ENCODE measurements at places on chromosomes 7 and 10. TPM values are rescaled to one million over a fixed set of nuclear protein-coding genes. Genes with fewer than 3 reads are reported as not detected.
A peak's percentile ranks its signal among the peaks of the same experiment; 100 is the strongest.

DNA sequence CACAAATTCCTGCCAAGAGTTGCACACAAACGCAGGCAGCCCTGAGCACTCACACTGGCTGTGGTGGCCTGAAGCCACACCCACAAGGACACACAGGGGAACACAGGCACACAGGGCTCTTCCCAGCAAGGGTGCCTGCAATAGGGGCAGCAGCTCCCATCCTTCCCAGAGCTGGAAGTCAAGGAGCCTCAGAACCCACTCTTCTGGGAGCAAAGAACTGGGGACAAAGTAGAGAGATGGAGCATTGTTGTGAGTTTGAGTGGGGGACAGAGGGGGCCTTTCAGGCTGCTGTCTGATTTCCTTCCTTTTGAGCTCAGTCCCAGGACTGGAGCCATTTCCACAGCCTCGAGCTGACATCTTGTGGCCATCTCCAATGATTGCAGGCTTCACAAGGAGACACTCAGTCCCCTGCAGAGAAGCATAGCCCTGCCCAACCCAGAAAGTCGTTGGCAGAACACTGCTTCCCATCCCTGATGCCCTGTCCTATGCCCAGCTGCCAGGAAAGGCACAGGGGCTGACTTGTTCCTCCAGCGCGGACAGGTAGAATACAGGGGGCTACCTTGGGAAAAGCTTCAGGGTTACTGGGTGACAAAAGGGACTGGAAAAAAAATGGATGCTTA, 34.4 kb upstream of the SLF2 start:
- peak; percentile 84 for DNase-seq

GRCh38 chr7:108294595-108294994, 161.6 kb downstream of the NRCAM start:
- DNase-seq, result no peak

- peak; percentile 47 for DNase-seq
Observed at GRCh38 chr7:3300221-3300650, 816 bp upstream of the SDK1 start.

- peak; percentile 24 for DNase-seq
Observed at GRCh38 chr10:87054373-87055295, 34.5 kb downstream of the FAM25A start.

DNA sequence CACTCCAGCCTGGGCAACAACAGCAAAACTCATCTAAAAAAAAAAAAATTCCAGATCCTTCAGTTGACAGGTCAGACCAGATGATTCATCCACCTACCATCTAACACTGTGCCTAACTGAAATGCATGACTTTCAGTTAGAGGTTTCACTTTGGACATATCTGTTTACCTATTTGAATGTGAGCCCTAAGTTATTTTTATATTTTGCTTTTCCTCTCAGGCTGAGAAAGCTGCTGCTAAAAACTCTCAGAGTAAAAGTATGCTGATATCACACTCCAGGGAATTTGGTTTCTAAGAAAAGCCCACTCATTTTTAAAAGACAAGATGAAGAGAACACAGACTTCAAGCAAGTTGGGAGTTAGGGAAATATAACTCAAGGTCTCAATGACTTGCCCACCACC, 126.0 kb downstream of the SGMS1 start:
- DNase-seq, result peak; percentile 13

Gene SPRN
- polyA plus RNA-seq, result 2.6 TPM

Gene CCDC126
- 19.7 TPM for polyA plus RNA-seq

Gene NME8
- not detected for polyA plus RNA-seq

- peak; percentile 79 for DNase-seq
Observed at GRCh38 chr7:6160191-6160623, 112.2 kb downstream of the CYTH3 start.

DNA sequence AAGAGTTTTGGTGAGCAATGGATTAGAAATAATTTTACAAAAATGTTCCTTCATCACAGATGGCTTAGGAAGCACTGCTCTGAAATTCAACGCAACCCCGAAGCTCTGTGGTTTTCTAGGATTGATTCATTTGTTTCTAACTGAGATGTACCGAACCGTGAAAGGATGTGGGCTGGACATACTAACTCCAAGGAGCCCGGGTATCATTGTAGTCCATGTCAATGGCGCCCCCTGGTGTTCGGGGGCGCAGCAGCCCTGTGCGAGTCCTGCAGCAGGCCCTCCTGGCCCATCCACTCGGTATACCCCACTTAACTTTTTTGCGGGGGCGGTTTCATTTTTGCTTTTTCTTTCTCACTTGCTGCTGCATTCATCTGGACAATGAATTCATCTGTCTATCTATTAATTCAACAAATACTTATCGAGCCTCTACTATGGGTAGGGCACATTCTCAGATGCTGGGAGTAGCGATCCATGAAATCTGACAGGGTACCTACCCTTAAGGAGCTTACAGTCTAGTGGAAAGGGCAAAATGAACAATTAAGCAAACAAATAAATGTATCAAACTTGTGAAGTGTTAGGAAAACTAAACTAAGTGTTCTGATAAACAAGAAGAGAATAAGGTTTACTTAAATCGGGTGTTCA, 25.2 kb upstream of the ITPRID1 start:
- peak; percentile 61 for DNase-seq

DNA sequence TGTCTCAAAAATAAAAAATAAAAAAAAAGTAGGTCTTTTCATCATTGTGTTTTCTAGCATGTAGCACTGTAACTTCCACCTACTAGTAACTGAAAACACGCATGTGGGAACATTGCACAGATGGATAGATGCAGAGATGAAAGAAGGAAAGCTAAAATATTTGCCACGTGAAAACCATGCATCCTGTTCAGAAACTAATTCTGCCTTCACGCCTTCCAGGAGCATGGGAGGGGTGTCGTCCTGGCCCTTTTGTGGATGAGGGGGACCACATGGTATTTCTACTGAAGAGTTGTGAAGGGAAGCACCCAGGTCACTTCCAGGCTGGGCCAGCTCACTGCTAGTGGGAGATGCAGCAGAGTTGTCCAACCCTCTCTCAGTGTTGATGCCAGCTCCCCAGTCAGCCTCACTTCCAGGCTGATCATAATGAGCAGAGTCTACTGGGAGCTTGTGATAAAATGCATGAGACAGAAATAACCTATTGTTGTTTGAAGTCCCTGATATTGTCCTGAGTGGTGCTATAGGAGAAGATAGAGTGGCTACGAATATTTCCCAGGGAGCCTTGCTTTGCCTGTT, 287.1 kb upstream of the CELF2 start:
- DNase-seq, result no peak

Gene LRMDA
- polyA plus RNA-seq, result 8.3 TPM
